Natural killer cell treated with Interleukin-12 subunit alpha and Interleukin-12 subunit beta and Interleukin-15 and Interleukin-18, amount 100 ng/mL, for 72 hours (primary cell): ENCODE measurements at places on chromosomes 3 and 15. TPM values are rescaled to one million over a fixed set of nuclear protein-coding genes. Genes with fewer than 3 reads are reported as not detected.
A peak's percentile ranks its signal among the peaks of the same experiment; 100 is the strongest.

GRCh38 chr15:94229591-94230369 is 1.6 kb upstream of the MCTP2 start:
- peak; percentile 85 for DNase-seq

- no peak for DNase-seq
Observed at GRCh38 chr3:125398952-125399351, 23.8 kb upstream of the ZNF148 start.

GRCh38 chr15:56383010-56383409 is 17.8 kb downstream of the TEX9 start:
- DNase-seq: no peak

DNA sequence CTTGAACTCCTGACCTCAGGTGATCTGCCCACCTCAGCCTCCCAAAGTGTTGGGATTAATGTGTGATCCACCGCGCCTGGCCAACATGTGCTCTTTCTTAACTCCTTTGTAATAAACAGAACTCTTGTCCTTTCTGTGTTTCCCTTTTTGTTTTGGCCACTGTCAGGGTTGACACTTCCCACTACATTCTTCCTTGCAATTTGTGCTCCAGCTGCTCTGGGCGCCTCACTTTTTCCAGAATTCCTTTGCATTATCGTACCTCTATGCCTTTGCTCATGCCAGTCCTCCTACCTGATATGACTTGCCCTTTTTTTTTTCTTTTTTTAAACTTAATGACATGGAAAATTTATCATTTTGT is 38.8 kb upstream of the SMAD3 start:
- DNase-seq: no peak

DNA sequence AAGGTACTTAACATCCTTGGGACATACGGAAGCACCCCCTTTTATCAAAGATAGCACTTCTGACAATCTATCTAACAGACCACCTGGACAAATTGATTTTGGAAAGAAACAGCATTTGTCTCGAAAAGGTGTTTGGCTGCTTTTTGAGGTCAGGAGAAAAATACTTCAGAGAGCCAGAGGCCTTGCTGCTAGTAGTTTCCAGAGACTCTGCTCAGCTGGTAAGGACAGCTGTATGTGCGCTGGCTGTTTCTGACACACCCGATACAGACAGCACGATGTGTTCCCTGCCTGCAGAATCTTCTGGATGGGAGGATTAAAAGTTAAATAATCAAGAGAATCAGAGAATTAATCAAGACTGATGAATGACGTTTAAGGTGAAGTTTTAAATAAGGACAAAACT is 15.6 kb upstream of the GYG1 start:
- DNase-seq: no peak

DNA sequence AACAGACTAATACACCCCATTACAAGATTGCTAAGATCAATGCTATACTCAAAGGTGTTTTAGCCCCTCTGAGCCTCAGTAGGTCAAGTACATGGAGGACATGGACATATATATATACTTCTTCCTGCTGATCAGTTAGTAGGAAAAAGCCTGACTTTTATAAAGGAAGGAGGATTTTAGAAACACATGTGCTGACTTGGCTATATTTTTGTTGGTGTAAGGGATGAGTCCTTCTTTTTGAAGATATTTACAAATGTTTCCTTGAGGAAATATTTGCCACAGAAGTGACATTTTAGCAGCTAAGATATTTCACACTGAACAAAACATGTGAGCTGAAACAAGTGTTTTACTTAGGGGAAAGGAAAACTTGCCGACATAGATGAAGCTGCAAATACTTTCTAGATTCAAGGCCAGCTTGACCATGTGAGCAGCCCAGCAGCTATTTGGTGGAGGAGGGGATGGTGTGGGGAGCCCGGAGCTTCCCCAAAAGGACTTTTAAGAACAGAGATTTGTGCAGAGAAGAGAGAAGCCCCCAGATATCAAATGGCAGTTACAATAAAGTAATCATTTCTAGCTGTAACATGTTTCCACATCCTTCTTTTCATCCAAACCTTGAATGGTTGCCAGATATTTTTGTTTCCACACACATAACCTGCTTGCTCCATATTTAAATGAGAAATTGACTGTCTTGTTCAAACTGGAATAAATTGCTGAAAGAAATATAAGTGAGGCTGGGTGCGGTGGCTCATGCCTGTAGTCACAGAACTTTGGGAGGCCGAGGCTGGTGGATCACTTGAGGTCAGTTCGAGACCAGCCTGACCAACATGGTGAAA is 111.7 kb upstream of the NR2F2 start:
- no peak for DNase-seq

- no peak for DNase-seq
Observed at GRCh38 chr3:100006570-100007271, 107.6 kb downstream of the FILIP1L start.

- DNase-seq: peak; percentile 84
Observed at GRCh38 chr3:49171119-49171774, at the start of gene KLHDC8B. Gene KLHDC8B, plus strand, starts transcription at chr3:49171598. Its CDS starts 1,172 bp downstream, at chr3:49172770.

GRCh38 chr15:90360746-90361145 is 8.7 kb downstream of the ZNF774 start:
- DNase-seq: no peak

GRCh38 chr15:42679285-42680141 is 57.4 kb downstream of the CDAN1 start:
- DNase-seq: no peak

DNA sequence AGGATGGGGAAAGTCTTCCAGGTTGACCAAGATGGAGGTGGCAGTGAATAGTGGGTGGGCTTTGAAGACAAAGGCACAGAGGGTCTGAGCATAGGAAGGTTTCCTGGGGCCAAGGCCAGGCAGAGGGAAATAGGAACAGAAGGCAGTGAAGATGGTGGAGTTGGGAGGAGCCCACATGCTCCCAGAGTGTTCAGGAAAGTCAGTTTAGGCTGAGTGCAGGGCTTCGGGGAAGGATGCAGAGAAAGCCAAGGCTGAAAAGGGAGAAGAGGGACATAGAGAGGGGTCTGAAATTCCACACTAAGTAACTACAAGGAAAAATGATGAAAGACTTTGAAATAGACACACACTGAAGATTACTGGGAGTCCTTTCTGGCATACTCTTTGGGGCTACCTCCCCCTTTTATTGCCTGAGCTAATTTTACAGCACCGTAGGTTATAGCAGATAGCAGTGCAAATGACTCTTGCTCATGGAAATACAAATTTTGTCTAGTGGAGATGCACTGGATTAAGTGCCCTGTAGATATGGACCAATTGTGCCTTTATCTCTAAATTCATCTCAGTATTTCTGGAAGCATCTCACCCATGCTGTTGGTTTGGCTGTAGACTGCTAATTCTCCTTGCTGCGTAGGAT is 3.8 kb downstream of the CX3CR1 start:
- no peak for DNase-seq

DNA sequence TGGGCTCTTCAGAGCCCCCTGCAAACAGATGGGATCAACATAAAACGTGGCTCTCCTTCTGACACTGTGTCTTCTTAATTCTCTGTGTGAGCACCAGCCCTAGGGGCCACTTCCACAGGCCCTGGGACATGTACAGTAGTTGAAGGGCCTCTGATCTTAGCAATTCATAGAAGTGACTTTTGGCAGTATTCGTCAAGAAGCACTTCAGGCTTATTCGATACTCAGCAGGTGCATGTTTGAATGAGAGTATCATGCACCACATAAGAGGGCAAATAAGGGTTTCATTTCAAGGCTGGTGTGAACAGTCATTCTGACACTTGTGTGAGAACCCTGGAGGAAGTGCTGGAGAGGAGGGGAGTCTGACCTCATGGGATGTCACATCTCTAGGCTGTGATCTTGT is 113.9 kb downstream of the GABRG3 start:
- DNase-seq: no peak

- no peak for DNase-seq
Observed at GRCh38 chr3:105864212-105864611, 4.6 kb downstream of the CBLB start.

- DNase-seq: no peak
Observed at GRCh38 chr15:46703871-46704637, 1013.3 kb upstream of the SEMA6D start.

DNA sequence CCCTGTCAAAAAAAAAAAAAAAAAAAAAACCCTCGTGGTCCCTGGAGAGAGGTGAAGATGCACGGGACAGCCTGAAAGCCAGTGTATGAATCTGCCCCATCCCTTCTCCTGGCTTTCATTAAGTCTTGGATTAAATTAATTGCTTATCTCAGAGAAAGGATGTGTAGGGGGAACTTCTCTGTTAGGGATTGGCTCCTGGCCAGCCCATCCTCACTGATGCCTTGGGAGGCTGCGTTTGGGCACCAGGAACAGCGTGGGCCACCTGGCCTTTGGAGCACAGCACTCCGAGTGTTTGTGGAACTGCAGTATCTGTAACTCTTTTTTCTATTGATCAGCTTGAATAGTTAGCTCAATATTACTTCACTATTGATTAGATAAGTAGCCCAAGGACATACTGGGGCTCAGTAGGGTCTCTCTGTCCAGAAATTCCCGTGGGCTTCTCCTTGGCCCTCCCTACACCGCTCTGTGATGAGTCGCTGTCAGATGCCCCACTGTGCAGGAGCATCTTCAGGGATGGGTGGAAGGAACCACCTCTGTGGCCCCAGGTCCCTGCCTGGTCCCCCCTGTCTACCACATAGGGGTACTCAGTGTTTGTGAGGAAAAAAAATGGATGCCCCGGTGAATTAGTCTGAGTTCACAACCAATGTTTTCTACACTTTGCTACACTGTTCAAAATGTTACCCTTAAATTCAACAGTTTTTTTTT is 2.0 kb downstream of the PXYLP1 start:
- no peak for DNase-seq

DNA sequence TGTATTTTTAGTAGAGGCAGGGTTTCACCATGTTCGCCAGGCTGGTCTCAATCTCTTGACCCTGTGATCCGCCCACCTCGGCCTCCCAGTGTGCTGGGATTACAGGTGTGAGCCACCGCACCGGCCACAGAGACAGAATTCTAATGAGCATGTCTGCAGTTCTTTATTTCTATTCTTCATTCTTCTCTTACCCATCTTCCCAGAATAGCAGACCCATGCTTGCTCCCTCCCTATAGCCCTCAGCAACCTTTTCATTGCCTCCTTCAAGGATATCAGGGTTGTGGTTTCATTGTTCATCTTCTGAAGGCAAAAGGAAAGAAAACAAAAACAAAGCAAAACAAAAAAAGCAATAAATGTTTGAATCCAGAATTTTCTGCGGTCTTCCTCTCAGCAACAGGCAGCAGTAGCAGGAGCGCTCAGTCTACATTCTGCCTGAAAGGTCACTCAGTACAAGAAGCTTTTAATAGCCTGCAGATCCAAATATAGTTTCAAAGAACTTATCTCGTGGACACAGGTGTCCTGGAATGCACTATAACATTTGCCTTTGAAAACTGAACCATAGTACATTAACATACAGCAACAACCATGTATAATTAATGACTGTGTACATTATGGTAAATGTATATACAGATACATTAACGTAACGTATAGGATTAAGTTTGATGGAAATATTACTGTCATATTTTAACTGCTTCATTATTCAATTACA is at the start of gene SMCO1:
Gene SMCO1 (minus strand): TSS at position 434 of the 709 bp plus-strand sequence. CDS start 137 bp downstream, at position 297.
- no peak for DNase-seq

DNA sequence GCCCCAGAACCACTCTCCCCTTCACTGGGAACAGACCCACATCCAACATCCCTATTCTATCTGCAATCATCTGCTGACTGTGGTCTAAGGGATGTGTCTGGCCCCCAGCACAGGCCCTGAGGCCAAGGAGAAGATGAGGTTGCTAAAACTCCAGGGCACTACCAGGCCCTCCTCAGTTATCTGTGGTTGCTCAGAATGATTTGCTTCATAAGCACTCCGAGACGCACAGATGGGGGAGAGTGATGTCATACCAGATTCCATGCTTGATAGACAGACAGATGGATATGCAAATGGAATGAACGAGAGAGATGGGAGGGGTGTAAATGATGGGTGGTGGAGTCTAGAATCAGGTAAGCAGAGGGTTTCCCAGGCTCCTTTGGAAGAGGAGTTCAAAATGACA is 57.8 kb downstream of the CEMIP start:
- DNase-seq: no peak

- DNase-seq: no peak
Observed at GRCh38 chr3:90134090-90134489, 1026.7 kb downstream of the EPHA3 start.

DNA sequence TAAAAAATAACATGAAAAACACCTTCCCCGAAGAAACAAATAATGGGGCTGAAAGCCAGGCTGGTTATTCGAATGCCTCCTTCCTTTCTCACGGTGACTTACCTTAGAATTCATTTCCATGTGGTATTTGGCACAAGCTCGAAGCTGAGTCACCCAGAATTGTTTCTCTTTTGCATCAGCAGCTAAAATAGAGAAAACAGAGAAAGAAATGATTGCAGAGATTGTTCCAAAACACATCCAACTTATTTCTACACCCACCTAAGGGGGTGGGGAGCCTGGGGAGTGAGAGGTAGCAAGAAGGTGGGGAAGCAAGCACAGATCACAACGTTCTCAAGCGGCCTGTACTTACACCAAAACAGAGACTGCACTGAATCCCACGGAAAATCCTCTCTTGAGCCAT is 104.7 kb downstream of the OSBPL10 start:
- DNase-seq: no peak

GRCh38 chr3:58421004-58421403 is 12.6 kb downstream of the PDHB start:
- no peak for DNase-seq

The PLA2G4E gene
- not detected for total RNA-seq

The CHST13 gene
- 0.98 TPM for total RNA-seq

The MAPKAPK3 gene
- total RNA-seq: 84.8 TPM

The ADGRG7 gene
- total RNA-seq: not detected

The TBL1XR1 gene
- total RNA-seq: 162 TPM

The TEX55 gene
- total RNA-seq: not detected

The KLHL25 gene
- 8.5 TPM for total RNA-seq

The IL17RB gene
- 1.2 TPM for total RNA-seq

The MRAS gene
- total RNA-seq: 12.3 TPM

The GP5 gene
- 0.24 TPM for total RNA-seq

The EEF1AKMT4 gene
- 16.8 TPM for total RNA-seq

The CFAP92 gene
- 0.50 TPM for total RNA-seq

The CSK gene
- 323 TPM for total RNA-seq

The KLHL40 gene
- not detected for total RNA-seq
